ENCODE measurements at places on chromosomes 11 and 22. TPM values are rescaled to one million over a fixed set of nuclear protein-coding genes. Genes with fewer than 3 reads are reported as not detected.

PATE1 gene
- total RNA-seq = not detected

LUZP2 gene
- total RNA-seq = not detected

- no peak for DNase-seq
These were observed 8.9 kb upstream of the MUC15 start for GRCh38 chr11:26580929-26581328.

DNA sequence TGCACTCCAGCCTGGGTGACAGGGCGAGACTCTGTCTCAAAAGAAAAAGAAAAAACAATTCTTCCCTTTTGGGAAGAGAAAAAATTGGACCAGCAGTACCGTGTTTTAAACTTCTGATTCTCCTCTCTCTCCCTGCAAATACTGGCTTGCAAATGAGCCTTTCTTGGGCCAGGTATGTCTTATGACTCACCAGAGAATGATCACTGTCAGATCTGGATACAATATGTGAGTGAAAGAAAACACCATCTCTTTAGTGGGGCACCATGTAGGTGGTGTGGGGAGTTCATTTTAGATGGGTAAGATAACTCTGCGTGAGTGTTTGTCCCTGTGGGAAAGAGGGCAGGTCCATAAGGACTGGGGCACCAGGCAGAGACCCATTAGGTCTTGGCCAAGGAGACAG is 2.4 kb upstream of the SCGB2A2 start:
- no peak for DNase-seq

- no peak for DNase-seq
These were observed 127.1 kb downstream of the SLC1A2 start for GRCh38 chr11:35292279-35292678.

Data from Right ventricle myocardium inferior (tissue), 1 donor.